AG04450 (cell line): ENCODE measurements at places on chromosomes 11 and 22. TPM values are rescaled to one million over a fixed set of nuclear protein-coding genes. Genes with fewer than 3 reads are reported as not detected.

TECTA gene
- 0.37 and 0.45 TPM in 2 replicates for polyA plus RNA-seq

ART1 gene
- polyA plus RNA-seq = not detected in 2 replicates

GLYAT gene
- not detected in 2 replicates for polyA plus RNA-seq

IL18 gene
- 0.12 and 0.46 TPM in 2 replicates for polyA plus RNA-seq

OR52H1 gene
- polyA plus RNA-seq = 0.10 TPM in 1 of 2 replicates, not detected in the other

AQP11 gene
- 1.6 and 2.0 TPM in 2 replicates for polyA plus RNA-seq

SCGB1A1 gene
- not detected in 2 replicates for polyA plus RNA-seq

BTG4 gene
- not detected in 2 replicates for polyA plus RNA-seq

TYR gene
- polyA plus RNA-seq = not detected in 2 replicates

VSIG2 gene
- polyA plus RNA-seq = not detected in 2 replicates

IRAG1 gene
- polyA plus RNA-seq = 56.6 and 60.3 TPM in 2 replicates

FOLR2 gene
- not detected in 2 replicates for polyA plus RNA-seq

XNDC1N gene
- 3.1 TPM in 2 replicates for polyA plus RNA-seq

GCAT gene
- 8.9 and 13.2 TPM in 2 replicates for polyA plus RNA-seq

TESMIN gene
- polyA plus RNA-seq = 0.79 TPM in 2 replicates

UBE2L3 gene
- polyA plus RNA-seq = 72.7 and 77.2 TPM in 2 replicates
